ENCODE measurements at places on chromosomes 13 and 19.

DNA sequence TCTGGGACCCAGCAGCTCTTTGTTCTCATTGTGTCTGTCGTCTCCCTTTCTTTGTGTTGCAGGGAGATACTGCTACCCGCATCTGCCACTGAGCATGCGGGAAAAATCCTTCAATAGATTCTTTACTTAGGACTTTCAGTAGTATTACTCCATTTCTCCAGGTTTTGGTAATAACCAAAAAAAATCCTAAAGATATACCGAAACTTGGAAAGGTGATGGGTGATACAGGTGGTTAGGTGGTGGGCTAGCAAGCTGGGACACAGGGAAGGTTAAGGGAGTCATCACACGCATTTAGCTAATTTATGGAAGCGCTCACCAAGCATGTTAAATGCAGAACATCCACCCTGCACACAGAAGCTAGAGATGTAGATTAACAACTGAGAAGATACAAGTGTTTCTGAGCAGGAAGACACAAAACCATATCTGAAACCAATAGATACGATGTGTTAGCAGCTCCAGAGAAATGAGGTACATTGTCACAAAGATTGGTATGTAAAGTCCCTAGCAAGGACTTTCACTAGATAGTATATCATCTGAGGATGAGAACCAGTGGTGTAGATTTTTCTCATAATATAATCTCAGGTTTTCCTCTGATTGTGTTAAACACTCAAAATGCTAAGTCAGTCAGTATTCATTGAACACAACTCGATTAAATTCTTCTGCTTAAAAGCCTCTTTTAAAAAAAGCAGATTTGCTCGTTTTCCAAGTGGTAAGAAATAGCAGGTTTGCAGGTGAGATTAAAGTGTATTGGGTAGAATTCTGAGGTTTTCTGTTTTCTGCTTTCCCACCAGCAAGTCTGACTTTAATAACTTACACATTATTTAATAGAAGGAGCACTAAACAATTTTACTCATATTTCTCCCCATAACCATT lies 1.2 kb upstream of the SLAIN1 start:
- DNase-seq: no peak

DNA sequence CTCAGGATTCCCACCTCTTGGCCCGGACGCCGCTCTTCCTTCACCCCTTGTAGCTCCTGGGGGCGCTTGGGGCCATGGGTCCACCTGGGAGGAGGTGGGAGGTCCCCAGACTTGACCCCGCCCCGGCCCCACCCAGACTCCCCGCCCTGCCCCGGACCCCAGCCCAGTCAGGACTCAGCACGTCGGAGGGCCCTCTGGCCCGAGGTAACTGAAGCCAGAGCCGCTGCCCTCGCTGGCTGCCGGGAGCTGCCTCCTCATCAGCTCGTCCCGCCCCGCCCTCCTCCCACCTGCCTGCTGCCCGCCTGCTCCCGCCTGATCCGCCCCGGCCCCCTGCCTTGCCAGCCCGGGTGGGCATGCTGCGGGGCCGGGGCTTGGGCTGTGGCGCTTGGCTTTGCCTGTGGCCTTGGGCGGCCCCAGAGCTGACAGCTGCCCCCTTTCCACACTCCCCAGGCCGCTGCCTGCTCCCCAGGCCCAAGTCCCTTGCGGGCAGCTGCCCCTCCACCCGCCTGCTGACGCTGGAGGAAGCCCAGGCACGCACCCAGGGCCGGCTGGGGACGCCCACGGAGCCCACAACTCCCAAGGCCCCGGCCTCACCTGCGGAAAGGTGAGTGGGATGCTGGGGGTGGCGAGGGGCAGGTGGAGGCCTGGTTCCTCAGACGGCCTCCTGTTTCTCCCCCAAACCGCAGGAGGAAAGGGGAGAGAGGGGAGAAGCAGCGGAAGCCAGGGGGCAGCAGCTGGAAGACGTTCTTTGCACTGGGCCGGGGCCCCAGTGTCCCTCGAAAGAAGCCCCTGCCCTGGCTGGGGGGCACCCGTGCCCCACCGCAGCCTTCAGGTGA lies 9.4 kb downstream of the ARHGAP33 start:
- no peak for DNase-seq

DNA sequence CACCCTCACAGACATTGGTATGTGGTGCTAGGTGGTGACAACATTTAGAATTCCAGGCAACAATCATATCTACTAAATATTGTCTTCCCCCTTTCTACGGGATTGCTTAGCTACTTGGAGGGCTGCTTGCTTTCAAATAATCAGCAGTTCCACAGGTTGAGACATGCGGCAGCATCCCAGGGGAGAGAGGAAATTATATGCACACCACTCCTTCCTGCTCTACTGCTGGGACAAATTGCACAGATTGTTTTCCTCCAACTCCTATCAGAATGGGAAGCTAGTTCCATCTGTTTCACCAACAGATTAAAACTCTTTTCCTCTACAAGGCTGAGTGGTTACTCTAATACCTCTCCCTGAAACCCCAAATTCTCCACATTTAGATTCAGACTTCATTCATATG lies 275.4 kb downstream of the DNAJC15 start:
- DNase-seq: no peak

DNA sequence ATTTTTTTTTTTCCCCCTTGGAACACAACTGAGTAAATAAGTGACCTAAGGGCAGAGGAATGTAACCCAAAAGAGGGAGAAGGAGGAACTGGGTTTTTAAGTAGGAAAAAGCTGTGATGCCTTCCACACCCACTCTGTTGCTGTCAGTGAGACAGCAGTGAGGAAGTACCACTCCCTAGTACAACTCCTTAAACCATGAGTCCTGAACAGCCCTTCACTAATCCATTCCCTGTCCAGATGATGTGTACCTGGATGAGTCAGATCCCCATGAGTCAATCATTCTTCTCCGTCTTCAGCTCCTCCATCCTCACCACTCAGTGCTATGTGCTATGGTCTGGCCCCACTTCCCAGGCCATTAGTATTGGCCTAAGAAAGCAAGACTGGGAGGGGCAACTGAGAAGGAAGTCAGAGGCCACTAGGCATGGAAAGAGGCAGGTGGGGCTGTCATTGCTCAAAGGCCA lies 12.9 kb upstream of the CXCL17 start:
- DNase-seq: no peak

GRCh38 chr19:49560358-49560900 lies 19.9 kb downstream of the NOSIP start:
- DNase-seq: no peak

DNA sequence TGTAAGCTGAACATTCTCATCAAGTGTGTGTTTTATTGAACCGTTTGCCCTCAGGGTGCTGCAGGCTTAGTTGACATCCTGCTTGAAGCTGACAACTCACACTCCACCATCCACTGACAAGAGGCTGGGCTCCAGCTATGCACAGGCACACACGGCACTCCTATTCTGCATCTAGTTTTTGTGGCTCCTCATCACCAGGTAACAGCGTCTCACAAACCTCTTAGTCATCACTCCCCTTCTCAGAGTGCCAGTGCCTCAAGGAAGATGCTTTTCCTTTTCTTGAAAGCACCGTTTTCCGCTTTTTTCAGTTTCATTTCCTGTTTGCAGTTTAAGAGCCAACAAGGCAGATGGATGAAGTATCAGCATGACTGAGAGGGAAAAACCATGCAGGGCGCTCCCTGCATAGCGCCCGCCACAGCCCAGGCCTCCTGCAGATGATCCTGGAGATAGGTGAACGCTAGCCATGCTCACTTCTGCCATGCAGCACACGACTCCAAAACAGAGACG lies 491.2 kb downstream of the COG6 start:
- no peak for DNase-seq

GRCh38 chr19:56314018-56314380 lies 640 bp downstream of the ZSCAN5A start:
- no peak for DNase-seq

GRCh38 chr13:51728972-51729371 lies 75.0 kb downstream of the DHRS12 start:
- no peak for DNase-seq

DNA sequence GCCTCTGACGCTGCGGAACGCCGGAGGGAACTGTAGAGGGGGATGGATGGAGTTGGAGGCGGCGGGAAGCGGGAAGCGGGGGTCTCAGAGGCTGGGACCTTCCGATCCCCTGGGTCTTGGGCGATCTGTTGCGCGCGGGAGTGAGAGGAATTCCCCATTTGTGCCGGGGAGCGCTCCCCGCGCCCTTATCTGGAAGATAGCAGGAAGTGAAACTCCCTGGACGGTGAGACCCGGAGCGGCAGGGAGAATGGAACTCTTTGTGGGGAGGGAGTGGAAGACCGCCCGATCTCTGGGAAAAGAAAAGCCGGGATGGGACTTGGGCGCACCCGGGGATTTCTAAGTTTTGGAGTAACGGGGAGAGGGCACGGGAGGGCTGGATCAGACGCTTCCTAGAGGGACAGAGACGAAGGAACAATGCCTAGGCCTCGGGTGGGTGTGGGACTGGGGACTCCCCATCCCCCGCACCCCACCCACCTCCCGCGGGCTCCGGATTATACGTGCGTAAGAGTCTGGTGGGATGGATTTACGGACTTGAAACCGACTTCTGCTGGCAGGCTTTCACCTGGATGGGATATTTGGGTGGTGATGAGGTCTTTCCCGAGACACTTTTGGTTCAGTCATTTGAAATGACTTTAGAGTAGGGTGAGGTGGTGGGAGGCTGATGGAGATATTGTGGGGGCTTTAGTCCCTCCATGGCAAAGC lies 495 bp downstream of the LSR start:
- no peak for DNase-seq

DNA sequence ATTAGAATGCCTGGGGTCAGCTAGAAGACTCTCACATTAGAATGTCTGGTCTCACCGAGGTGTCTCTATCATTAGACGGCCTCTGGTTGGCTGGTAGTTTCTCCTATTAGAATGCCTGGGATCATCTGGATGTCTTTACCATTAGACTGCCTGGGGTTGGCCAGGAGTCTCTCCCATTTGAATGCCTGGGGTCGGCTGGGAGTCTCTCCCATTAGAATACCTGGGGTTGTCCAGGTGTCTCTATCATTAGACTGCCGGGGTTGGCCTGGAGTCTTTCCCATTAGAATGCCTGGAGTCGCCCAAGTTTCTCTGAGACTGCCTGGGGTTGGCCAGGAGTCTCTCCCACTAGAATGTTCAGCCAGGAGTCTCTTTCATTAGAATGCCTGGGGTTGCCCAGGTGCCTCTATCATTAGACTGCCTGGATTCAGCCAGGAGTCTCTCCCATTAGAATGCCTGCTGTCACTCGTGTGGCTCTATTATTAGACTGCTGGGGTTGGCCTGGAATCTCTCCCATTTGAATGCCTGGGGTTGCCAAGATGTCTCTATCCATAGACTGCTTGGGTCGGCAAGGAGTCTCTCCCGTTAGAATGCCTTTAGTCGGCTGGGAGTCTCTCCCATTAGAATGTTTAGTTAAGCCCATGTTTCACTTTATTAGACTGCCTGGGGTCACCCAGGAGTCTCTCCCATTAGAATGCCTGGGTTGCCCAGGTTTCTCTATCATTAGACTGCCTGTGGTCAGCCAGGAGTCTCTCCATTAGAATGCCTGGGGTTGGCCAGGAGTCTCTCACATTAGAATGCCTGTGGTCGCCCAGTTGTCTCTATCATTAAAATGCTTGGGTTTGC lies 1467.8 kb downstream of the UQCRFS1 start:
- no peak for DNase-seq

DNA sequence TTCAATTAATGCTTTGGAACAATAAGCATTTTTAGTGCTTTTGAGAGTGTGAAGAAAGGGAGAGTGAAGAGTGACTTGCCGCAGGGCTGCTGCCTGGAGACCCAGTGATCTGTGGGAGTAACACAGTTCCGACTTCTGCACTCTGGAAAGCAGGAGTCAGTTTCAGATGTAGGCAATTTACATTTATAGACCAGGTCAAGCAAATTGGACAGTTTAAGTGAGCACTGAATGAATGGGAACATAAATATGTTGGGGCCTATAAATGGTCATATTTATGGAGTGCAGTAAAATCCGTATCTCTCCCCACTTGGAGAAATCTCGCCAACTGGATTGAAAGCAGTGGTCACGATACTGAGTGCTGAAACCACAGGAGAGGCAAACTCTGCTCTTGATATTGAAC lies 9.4 kb upstream of the SHISA2 start:
- no peak for DNase-seq

DNA sequence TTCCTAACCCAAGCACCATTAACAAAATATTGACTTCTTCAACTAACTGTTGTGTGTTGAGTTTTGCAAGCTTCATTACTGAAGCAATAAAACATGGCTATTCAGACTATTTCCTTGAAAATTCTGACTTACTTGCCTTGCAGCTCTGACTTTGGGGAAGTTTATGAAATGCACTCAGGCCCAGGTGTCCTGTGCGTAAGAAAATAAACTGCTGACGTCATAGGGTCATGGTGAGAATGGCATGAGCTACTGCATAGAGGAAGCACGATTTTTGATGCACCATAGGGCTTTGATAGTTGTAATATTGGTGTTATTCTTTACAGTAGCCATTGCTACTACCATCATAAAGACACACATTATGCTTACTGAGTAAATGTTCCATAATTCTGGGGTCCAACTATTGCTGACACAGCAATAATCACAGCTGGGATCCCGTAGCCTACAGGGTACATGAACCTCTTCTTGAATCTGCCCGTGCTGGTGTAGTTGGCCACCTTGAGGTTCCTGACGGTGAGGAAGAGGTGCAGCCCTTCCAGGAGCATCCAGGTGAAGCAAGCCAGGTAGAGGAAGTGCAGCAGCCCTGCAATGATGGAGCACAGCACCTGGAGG lies 57.9 kb downstream of the MBD3L2B start:
- DNase-seq: no peak

DNA sequence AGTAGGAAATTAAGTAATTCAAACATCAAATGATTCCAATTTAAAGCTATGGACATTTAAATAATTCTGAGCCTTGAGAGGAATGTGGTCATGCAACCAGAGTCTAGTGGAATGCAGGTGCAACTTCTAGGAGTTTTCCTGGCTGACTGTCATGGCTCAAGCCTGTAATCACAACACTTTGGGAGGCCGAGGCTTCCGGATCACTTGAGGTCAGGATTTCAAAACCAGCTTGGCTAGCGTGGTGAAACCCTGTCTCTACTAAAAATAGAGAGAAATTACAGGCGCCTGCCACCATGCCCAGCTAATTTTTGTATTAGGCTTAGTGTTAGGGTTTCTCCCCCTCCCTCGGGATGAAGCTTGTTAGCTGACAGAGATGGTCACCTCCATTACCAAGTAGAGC lies 6.4 kb downstream of the ZNF808 start:
- DNase-seq: no peak

GRCh38 chr13:94172416-94172815 lies 307.1 kb downstream of the DCT start:
- no peak for DNase-seq

GRCh38 chr19:1854542-1855039 lies 6.3 kb upstream of the REXO1 start:
- no peak for DNase-seq

DNA sequence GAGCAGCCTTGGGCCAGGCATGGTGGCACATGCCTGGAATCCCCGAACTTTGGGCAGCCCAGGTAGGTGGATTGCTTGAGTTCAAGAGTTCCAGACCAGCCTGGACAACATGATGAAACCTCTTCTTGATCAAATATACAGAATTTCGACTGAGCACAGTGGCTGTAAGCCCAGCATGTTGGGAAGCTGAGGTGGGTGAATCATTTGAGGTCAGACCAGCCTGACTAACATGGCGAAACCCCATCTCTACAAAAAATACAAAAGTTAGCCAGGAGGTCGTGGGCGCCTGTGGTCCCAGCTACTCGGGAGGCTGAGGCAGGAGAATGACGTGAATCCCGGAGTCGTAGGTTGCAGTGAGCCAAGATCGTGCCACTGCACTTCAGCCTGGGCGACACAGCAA lies 8.0 kb upstream of the NLRP7 start:
- no peak for DNase-seq

Data from D721Med (cell line).